Astrocyte of the spinal cord (primary cell): ENCODE measurements at places on chromosomes 11 and 22.

DNA sequence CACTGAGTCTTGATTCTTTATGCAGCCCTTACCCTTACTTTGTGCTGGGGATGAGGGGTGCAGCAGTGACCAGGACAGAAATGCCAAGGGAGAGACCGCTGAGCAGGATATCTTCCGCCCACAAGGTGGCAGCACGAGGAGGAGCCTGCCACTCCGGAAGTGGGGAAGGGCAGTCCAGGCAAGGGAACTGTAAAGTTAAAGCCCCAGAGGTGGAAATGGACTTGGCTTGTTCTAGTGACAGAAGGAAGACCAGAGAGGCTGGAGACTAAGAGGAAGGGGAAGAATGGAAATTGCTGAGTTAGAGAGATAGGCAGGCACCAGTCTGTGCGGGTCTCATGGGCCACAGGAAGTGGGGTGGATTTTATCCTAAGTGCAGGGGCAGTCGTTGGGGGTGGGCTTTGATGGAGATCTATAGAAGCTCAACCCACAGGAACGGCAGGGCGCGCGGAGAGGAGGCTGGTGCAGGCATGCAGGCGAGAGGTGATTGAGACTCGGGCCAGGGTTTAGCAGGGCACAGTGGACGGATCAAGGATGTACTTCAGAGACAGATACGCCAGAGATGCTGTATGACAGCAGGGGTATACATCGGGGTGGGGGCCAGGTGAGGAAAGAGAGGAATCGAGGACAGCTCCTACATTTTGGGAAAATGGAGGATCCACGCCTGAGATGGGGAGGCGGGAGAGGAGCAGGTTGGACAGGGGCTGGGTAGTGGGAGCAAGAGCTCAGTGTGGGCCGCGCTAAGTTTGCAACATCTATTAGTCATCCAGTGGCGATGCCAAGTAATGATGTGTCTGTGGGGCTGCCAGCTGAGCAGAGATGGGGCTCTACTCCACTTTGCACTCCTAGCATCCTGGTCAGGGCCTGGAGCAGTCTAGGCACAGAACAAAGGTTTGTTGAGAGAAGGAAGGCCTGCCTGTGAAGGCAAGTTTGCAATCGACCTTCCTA lies 3.3 kb upstream of the GRK2 start:
- peak; percentile 68 for DNase-seq

GRCh38 chr11:33333816-33334215 lies 76.6 kb downstream of the HIPK3 start:
- DNase-seq, result no peak

GRCh38 chr22:39252461-39253434 lies 8.0 kb upstream of the PDGFB start:
- no peak for DNase-seq

DNA sequence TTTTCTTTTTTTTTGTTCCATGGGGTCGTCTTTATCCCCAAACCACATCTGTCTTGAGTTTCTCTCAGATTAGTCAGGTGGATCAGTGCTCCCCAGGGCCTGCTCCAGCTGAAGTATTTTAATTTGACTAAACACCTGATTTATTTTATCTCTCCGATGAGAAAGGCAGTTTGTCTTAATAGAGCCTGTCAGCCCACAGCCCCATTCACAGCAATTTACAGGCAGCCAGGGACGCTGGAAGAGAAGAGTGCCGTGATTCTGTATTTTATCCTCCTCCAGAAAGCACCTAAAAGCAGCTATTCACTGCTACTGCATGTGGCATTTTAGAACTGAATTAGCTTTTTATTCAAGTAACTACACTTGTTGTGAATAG lies 164.5 kb downstream of the SOX6 start:
- DNase-seq, result no peak

DNA sequence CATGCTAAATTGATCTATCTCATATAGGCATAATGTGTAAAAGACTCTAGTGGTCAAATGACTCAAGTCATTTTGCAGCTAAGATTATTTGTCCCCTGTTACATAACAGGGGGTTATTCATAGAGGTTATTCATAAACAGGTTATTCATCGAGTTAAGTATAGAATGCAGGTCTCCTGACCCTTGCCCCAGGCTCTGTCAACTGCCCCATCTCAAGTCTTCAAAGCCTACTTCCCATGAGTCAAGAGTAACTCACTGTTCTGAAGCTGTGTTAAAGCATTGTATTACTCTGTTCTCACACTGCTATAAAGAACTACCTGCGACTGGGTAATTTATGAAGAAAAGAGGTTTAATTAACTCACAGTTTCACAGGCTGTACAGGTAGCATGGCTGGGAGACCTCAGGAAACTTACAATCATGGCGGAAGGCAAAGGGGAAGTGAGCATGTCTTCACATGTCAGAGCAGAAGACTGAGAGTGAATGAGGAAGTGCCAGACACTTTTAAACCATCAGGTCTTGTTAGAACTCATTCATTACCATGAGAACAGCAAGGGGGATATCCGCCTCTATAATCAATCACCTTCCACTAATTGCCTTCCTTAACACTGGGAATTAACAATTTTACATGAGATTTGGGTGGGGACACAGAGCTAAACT lies 226.2 kb upstream of the BLID start:
- DNase-seq, result no peak

DNA sequence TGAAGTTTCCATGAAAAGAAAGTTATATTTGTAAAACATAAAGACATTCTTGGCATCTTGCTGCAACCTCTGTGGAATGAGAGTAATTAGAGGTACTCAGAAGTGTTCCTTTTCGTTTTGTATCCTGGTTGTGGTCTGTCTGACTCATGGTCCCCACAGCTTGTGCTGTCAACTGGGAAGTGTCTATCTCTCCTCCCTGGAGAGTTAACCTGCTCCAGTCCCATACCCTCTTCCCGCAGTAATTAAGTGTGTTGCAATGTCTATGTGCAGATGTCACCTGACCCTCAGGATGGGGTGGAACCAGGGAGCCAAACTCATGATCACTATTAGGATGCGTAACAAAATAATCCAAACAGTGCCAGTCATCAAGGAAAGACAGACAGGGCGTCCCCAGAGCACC lies 23.0 kb upstream of the ZDHHC13 start:
- peak; percentile 77 for DNase-seq

- DNase-seq, result no peak
Measured at GRCh38 chr11:45881708-45882368, 3.6 kb upstream of the MAPK8IP1 start.

- DNase-seq, result no peak
Measured at GRCh38 chr11:102603576-102603975, 21.6 kb downstream of the MMP20 start.

GRCh38 chr11:61512435-61512834 lies 3.9 kb downstream of the LRRC10B start:
- no peak for DNase-seq

DNA sequence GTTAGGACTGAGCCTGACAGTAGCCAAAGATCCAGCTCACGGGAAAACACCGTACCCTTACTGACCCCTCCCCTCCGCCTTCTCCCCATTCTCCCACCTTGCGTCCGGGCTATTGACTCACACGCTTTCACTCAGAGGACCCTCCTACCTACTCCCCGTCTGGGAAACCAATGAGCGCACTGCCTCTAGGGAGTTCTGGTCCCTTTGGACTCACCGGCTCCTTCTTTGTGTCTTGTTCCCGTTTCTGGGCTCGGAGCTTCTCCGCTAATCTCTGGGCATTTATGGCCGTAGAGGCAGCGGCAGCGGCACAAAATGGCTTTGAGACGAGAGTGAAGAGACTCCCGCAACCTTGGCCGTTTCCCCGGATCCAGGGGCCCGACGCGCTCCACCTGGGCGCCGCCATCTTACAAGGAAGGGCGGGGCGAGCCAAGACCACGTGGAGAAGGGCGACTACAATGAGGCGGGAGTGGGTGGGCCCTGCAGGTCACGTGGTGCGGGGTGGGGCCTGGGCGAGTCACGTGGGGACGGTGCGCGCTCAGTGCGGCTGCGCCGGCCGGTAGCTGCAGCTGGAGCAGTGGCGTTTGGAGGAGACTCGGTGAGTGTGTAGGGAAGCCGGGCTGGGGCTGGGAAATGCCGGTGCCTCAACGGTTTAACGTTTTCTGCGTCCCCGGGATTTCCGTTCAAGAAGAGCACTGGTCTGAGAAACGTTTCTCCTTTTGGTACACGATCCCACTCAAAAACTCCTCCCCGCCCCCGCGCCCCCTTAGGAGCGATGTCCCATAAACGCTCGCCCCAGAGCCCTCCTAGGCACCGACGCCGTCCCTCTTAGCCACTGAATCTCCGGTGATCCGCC lies at the start of the genes FAM118B and RPUSD4:
Gene FAM118B, plus strand, starts transcription at position 547 of the 853 bp plus-strand sequence. CDS start 23,220 bp downstream, outside the sequence.
Gene RPUSD4, minus strand, starts transcription at position 415 of the 853 bp plus-strand sequence. Its CDS starts 12 bp downstream, at position 403.
- DNase-seq, result peak; percentile 97

GRCh38 chr22:25750569-25751173 lies 8.7 kb downstream of the MYO18B start:
- no peak for DNase-seq

DNA sequence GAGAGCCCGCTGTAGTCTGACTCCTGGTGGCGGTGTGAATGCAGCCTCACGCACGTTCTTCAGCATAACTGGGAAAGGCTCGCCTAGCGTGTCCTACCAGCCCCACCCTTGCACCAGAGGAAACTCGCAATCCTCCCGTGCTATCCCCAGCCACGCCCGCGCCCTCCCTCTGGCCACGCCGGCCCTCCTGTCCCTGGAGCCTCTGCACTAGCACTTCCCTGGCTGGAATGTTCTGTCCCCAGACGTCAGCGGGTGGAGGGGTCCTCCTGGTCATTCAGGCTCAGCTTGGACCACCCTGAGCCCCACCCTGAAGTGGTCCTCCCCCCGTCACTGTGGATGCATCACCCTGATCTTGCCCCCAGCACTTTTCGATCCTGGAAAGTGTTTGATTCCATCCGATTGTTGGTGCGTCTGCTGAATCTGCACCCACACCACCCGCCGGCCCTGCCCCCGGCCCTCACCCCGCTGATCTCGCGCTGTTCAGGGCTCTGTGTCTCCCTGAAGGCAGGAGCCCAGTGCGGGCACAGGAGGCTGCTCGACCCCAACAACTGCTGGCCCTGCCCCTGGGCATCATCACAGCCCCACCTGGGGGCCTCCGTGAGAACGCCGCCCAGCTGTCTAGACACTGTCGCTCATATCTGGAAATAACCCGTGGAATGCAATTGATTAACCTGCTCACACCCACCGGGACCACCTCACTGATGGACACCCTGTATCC lies 437.0 kb downstream of the TBC1D22A start:
- DNase-seq, result no peak

DNA sequence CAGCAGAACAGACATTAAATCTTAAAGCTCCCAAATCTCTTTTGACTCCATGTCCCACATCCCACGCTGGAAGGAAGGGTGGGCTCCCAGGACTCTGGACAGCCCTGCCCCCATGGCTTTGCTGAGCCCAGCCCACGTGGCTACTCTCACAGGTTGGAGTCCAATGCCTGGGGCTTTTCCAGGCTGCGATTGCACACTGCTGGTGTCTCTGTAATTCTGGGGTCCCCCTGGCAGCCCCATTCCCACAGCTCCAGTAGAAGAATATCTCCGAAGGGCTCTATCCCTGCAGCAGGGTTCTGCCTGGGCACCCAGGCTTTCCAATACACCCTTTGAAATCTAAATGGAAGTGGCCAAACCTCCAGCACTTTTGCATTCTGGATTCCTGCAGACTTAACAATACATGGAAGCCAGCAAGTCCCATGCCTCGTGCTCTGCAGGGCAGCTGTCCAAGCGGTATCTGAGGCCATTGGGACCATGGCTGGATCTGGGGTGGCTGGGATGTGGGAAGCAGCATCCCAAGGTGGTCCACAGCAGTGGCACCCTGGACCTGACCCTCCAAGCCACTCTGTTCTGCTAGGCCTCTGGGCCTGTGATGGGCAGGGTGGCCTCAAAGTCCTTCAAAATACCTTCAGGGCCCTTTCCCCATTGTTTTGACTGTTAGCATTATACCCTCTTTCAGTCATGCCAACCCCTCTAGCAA lies 47.9 kb upstream of the TH start:
- DNase-seq, result no peak

DNA sequence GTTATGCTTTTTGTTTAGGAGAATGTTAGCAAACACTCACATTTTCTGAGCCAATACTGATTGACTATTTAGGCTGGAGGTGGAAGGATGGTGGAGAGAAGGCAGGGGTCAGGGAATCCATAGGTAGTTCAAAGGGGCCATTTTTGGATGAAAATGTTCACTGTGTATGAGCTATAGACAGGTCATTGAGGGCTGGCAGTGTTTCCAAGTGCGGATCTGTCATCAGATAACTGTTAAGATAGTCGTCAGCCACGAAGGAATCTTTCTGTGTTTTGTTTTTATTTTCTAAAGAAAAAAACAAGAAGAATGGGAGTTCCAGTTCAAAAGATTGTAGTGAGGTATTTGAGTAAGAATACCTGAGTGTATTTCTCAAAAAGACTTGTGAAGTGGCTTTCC lies 3.1 kb downstream of the KCNJ5 start:
- no peak for DNase-seq

DNA sequence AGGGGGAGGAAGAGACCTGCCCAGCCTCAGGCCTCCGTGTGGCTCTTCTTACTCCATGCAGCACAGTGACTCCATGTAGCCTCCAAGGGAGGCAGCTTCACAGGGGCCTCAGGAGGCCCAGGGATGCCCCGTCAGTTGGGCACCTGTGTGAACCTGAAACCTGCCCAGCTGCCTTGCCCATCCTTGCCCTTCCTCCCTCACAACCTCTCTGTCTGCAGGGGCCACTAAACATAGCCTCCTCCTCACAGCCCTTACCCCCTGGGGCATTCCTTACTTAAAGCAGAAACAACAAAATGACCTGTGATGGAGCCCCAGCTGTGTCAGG lies 7.1 kb downstream of the LRRC32 start:
- no peak for DNase-seq

DNA sequence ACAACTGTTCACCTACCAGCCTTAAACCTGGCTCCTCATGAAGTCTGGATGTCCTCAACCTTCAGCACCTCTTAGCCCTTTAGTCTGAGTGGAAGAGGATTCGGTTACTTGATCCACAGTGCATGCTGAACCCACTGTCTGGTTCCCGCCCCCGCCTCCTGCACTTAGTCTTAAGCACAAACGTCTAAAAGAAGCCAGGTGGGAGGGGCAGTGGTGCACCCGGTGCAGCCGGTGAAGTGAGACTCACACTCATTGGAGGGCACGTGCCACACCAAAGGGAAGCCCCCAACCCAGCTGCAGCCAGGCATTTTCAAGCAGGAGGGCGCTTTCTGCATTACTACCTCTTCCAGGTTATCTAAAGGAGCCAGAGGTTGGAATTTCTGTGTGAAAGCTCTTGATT lies 146.8 kb downstream of the COMMD9 start:
- no peak for DNase-seq

DNA sequence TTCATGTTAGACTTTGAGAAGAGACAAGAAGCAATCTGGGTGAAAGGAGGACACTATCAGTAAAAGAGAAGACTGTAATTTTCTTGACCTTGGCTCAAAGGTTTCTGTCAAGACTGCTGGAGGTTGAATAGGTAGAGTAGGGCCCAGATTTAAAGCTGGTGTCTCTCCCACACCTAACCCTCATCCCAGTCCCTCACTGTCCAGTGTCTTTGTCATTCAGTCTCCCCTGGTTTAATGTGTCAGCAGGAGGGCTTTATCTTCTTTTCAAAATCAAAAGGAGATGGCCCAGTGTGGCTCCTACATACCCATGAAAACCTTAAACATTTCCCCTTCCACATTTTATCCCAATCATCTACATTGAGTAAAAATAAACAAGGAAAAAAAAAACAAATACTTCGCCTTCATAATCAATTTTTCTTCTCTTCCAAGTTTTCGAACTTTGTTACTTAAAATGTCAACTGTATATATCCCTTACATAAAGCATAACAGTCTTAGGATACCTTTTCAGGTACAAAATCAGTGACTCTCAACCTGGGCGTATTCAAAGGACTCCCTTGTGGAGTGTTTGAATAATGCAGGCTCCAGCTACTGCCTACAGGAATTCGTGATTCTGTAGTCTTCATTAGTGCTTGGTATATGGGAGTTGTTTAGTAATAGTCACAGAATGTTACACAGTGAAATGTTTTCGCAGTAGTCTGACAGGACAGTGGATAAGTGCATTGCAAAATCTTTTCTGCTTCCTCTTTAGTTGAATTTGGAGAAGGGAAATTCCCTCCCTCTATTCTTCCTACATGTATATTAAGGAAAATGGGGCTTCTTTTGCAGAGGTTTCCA lies 87.2 kb downstream of the FAT3 start:
- DNase-seq, result no peak
